ENCODE measurements at places on chromosomes 13 and 19.

DNA sequence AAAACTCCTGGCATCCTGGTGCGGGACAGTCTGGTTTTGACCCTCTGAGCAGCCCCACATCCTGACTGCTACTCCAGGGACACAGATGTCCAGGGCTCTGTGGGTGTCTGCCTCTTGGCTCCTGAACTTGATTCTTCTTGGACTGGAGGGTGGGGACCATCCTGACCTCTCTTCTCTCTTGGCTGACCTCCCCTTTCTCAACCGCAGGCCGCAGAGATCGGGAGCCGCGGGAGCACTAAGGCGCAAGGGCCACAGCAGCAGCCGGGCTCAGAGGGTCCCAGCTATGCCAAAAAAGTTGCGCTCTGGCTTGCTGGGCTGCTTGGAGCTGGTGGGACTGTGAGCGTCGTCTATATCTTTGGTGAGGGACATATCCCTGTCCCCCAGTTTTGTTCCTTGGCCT, 1.0 kb downstream of the TIMM50 start:
- DNase-seq: no peak

DNA sequence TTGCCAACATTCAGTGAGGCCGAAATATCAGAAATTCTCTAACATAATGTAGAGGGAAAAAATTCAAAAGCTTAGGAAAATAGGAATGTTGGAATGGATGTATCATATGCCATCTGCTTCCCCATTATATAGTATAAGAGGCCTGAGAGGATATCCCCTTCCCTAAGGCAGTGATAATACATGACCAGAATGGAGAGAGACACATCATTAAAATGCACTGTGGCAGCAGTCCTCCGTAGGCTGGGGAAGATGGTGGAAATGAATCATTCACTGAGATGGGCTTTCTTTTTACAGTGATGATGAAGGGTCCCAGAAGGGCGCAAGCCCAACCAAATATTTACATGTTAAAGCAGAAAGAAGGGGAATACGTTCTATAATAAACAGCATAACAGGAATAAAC, 799.1 kb upstream of the SPRY2 start:
- no peak for DNase-seq

- DNase-seq: no peak
Measured at GRCh38 chr13:73732350-73732749, 401.9 kb downstream of the KLF12 start.

DNA sequence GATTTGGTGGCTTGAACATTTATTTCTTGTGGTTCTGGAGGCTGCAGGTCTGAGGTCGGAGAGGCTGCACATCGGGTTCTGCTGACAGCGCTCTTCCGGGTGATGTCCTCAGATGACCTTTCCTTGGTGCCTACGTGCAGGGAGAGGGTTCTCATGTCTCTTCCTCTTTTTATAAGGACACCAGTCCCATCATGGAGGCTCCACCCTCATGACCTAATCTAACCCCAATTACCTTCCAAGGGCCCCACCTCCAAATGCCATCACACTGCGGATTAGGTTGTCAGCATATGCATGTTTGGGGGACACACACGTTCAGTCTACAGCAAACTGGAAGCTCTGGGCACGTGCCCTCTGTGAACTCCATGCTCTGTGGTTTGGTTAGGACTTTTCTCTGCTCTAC, 338.6 kb downstream of the FGF9 start:
- no peak for DNase-seq

- DNase-seq: no peak
Measured at GRCh38 chr13:82356667-82357410, 1525.4 kb downstream of the SLITRK1 start.

DNA sequence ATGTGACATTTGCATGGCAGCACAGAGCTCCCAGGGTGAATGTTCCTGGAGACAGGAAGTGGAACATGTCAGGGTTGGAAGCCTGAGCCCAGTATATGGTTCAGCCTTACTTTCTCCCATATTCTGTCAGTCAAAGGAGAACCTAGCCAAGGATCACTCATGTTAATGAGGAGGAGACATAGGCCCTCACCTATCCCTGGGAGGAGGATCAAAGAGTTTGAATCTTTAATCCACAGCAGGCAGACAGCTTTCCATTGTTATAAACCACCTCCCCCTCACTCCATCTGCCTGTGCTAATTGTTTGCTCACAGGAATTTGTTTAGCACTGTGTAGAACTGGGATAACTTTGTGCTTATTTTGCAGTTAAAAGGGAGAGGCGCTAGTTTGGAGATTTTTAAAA, 1069.1 kb downstream of the EFNB2 start:
- no peak for DNase-seq

- DNase-seq: no peak
Measured at GRCh38 chr13:41969072-41969471, 8.2 kb upstream of the VWA8 start.

DNA sequence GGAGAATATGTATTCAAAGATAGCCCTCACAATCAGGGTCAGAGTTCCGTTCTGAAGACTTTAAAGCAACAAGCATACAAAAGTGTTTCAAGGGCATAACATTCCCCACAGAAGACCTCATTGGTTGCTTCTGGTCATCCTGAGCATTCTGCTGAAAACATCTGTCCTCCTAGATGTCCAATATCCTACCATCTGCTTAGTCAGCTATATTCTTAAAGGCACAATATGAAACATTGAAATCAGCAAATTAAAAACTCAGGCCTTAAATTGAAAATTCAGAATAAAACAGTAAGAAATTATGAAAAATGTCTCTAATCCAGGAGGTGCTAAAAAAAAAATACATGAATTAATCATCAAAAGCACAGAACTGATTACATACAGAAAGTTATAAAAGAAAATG, 1491.2 kb upstream of the PRR20A start:
- DNase-seq: no peak

GRCh38 chr19:41810301-41810700, 13.9 kb downstream of the CEACAM3 start:
- no peak for DNase-seq

DNA sequence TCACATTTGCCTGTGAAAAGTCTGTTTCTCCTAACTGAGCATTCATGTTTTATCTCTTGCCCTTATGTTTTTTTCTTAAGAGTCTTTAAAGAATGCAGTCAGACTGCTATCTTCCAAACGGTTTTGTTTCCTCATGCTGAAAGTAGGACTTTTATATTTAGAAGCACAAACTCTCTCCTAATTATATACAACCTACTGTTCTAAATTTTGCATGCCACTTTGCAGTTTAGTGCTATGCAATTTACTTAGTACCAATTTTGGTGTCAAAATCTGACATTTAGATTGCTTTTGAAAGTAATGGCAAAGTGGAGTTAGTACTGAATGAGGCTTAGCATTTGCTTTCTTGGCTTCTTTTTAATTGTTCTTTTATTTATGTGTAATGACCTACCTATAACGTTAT, 55.1 kb upstream of the PCDH20 start:
- no peak for DNase-seq

DNA sequence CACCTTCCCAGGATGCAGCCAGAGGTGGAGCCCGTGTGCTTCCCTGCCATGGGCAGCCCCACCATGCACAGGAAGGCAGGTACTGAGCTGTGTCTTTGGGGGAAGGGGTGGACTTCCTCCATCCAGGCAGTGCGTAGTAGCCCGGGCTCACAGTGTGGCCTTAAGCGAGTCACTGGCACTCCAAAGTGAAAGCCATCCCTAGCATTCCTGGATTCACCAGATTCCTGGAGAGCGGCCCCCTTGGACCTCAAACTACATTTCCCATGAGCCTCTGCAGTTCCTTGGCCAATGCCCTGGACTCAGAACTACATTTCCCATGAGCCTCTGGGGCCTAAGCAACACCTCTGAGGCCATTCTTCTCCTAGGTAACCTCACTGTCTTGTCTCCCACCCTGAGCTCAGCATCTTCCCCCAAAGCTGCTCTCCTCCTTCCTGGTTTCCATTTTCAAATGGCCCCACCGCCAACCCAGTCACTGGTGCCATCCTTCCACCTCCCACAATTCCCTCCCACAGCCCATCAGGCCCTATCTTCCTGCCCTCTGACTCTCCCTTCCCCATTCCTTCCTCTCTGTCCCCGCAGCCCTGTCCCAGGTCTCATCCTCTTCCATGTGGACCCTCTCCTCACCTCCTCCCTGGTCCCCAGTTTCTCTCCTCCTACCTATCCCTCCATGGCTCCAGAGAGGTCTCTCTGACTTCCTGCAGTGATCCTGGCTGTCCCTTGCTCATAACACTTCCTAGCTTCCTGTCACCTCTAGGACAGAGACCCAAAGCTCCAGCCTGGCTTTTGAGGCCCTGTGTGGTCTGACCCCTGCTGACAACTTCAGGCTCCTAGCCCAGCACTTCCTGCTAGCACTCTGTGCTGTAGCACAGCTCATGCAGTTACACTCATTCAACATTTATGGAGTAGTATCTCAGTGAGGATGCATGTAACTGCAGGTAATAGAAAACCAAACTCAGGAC, at the start of gene C19orf81:
Gene C19orf81 (plus strand): TSS at position 13 of the 959 bp plus-strand sequence. CDS start 0 bp downstream, at position 13.
- no peak for DNase-seq

Measured in T-helper 2 cell (primary cell).